Stimulated activated CD8-positive, alpha-beta memory T cell treated with anti-CD3 and anti-CD28 coated beads, Interleukin-7, amount 100 ng/mL, for 4 hours (primary cell): ENCODE measurements at places on chromosomes 5 and 9.

DNA sequence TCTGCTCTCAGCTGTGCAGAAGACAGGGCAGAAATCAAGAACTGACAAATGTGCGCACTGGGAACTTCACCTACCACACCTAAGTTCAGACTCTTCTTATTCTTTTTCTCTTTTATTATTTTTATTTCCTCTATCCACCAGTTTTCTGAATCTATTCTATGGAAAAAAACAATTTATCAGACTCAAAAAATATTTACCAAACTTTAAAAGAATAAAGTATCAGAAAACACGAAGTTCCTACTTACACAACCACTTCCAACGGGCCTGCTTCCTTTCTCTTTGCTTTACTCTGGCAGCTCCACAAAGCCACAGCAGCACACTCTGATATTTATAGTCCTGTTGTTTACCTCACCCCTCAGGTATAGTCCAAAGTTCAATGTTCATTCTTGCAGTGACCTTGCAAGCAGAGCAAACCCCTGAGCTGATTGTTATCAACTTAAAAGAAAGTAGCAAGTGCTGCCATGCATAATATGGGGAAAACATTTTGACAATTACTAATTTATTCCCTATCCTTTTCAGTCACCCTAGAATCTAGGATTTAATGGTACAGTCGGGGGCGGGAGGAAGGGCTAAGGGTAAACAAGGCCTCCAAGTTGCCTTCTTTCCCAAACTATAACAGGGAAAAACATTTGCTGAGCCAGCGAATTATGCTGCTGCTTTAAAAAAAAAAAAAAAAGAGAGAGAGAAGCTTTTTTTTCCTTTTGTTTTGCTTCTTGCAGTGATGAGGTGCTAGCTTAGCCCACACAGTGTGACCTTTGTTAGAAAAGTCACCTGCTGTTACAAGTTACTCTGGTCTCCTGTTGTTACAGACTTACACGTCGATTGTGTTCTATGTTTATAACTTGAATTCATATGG is at the start of gene SELENOP:
Gene SELENOP (minus strand): TSS at position 302 of the 856 bp plus-strand sequence. CDS start 3,539 bp downstream, outside the sequence.
- DNase-seq, result no peak

GRCh38 chr9:134100040-134100439 is 32.2 kb upstream of the BRD3 start:
- no peak for DNase-seq

- no peak for DNase-seq
These were observed 171.6 kb downstream of the RASEF start for GRCh38 chr9:82891321-82891720.

GRCh38 chr9:107316795-107317661 is 33.9 kb downstream of the RAD23B start:
- DNase-seq, result no peak

GRCh38 chr5:10306806-10307205 is 896 bp downstream of the CMBL start:
- DNase-seq, result no peak
